ENCODE measurements at places on chromosomes 3 and 15.

DNA sequence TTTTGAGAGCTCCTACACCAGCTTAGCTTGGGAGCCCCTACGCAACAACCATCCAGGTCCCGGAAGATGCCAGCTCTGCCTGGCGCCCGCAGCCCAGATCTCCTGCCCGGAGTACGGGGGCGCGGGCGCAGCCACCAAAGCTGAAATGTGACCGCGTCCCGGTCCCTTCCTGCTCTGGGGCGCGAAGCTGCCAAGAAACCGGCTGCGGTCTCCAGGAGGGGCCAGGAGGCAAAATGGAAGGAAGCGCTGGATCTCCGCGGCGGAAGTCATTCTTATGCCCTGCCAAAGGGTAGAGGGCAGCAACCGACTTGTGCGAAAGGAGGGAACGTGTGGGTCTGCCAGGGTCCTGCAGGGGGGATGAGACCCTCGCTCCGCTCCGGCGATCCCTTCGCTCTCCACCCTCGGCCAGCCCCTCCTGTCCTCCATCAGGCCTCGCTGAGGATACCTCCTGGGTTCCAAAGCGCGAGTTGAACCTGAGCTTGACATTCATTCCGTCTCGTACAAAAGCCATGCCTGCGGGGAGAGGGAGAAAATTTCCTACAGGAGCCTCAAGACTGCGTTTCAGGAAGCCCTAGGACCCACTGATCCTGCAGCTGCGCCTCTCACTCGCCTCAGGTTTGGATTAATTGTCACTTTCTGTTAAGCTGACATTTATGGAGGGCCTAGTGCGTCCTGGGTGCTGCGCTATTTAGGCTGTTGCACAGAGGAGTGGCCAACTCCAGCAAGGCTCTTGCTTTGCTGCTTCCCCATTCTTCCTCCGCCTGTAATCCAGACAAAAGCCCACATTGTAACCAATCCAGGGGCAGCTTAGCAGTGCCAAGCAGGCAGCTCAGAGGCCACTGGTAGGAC is 98.3 kb upstream of the VGLL3 start:
- peak; percentile 49 for DNase-seq

GRCh38 chr15:64525828-64526530 is 65.6 kb downstream of the ZNF609 start:
- no peak for DNase-seq

DNA sequence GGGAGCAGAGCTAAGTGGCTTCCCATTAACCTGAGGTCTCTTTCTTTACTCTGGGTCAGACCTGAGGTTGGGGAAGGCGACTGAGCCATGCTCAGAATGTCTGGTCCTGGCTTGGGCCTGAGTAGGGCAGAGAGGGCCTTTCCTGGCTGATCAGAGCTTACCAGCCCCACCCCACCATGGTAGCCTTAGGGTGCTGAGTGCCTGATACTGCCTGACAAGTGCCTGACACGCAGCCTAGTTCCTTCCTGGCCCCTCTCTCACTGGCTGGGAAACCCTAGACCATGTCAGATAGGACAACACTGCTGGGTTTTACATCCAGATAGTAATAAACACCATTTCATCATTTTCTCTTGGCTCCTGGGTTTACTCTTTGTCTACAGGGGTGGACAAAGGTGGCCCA is 25.8 kb upstream of the DOCK3 start:
- no peak for DNase-seq

DNA sequence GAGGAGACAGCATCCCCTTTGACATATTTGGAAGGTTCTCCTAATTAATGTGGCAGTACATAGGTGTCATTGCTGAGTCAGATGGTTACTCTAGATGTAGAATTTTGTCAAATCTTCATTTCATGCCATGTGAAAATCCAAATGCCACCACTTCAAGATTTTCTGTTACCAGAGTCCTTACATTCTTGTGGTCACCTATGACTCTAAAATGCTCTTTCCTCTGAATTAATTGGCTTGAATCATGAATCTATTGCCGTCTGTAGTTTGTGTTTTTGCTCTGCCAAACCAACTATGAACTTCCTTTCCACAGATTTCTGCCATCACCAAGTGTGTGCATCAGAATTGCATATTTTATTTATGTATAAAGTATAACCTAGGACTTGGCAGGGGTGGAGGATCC is 269.4 kb upstream of the ZPLD1 start:
- DNase-seq: no peak

DNA sequence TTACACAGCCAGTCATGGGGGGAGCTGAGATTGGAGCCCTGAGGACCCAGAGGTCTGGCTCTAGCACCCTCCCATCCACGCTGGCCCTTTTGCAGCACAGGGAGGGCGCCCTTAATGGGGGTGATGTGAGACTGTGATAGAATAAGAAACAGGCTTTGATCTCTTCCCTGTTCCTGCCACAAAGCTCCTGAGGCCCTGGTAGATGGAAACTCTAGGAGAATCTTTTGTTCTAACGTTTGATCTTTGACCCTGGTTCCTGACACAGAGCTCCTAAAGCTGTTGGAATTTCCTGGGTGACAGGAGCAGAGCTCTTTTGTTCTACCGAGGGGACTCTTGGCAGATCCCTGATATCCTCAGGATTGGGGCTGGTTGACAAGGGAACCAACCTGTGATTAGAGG is 1.2 kb upstream of the UROC1 start:
- no peak for DNase-seq

GRCh38 chr3:12471241-12471640 is 13.0 kb upstream of the TSEN2 start:
- DNase-seq: peak; percentile 76

DNA sequence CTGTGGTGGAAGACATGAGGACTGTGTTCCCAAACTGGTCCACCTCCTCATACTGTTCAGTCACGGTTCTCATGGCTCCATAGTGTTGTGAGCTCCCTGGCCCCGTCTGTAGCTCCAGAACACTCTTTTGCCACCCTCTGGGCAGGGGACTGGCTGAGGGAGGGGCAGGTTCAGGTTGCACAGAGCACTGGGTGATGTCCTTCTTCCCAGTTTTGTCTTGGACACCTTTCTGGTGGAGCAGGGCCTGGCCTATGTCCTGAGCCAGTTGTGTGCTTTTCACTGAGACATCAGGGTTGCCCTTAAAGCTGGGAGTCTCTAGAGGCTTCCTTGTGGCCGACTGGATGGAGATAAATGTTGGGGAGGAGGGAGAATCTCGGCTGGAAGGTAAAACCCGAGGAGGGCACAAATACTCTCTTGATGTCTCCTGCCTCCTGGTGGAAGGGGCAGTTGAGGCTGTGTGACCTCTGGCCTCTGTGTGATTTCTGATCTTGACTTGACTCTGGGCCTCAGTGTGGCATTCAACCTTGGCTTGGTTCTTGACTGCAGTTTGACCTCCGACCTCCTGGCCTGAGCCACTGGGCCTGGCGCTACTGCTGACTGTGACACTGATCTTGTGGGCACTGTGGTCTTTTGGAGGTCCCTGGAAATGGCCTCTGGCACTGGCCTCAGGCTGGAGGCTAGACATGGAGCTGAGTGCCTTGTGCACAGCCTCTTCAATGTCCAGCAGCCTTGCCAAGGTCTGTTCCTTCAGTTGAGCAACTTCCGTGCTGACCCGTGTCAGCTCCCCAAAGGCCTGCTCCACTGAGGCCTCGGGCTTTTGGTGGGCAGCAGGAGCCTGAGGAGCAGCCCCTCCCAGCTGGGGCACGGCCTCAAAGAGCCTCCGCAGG is 8.1 kb downstream of the XIRP1 start:
- no peak for DNase-seq

DNA sequence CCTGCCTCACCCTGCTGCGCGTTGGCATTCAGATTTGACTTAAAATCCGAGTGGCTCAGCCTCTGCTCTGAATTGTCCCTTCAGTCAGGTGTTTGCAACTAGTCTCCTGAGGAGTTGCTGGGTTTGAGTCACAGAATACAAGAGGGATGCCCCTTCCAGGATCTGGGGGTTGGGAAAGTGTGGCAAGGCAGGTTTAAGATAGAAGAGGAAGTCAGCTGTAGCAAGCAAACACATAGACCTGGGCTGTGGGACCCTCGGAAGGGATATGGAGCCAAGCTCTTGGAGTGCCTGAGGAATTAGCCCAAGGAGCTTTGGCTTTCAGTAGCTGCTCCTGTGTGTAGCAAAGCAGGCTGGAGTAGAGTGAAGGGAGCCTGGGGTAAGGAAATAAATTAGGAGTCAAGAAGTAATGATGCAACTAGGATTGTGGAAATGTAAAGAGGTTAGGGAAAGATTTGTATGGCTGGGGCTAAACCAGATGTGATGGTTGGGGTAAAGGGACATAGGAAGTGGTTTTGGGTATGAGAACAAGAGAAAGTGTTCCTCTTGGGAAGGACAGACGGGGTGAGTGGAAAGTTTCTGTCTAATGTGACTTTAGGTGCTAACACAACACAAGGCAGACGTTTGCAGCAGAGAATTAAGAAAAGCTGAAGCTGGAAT is 41.2 kb downstream of the RAB7A start:
- no peak for DNase-seq

DNA sequence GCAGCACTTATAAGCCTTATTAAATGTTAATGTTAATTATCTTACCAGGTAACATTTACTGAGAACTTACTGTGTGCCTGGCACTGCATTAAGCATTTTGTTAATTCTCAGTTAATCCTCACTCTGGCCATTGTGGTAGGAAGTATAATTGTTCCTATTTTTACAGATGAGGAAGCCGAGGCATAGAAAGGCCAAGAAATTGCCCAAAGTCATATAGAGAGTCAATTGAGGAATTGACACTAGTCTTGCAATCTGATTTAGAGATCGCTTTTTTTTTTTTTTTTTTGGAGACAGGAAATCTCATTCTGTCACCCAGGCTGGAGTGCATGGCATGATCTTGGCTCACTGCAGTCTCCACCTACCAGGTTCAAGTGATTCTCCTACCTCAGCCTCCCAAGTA is 132.6 kb upstream of the PROK2 start:
- no peak for DNase-seq

DNA sequence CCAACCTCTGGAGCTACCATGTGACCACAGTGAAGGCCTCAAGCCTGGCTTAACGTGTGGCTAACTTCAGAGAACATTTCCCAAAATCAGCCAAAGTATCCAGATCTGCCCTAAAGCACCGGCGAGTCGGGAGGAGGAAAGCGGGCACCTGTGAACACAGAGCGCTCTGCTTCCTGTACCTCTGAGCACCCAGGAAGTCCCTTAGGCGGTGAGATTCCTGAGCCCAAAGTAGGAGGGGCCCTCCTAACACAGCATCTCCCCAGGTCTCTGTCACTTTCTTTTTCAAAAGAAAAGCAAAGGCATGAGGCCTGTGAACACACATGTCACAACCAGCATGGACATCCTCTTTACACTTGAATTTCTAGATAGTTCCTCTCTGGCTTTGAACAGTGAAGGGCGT is 944 bp upstream of the EIF4E3 start:
- no peak for DNase-seq

DNA sequence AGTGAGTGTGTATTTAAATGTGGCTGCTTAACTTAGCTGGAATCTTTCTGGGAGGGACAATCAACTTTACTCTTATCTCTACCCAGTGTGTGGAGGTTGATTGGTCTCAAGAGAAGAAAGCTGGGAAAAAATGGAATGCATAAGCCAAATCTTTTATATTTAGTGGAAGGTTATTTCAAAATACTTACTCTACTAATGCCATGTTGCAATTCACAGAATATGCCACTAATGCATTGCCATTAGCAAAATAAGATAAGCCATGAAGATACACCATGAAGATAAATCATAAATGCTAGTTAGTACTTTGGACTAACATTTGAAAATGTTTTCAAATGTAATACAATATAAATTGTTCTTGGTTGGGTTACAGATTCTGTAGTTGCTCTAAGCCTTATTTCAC is 155.1 kb upstream of the LRRFIP2 start:
- DNase-seq: no peak

DNA sequence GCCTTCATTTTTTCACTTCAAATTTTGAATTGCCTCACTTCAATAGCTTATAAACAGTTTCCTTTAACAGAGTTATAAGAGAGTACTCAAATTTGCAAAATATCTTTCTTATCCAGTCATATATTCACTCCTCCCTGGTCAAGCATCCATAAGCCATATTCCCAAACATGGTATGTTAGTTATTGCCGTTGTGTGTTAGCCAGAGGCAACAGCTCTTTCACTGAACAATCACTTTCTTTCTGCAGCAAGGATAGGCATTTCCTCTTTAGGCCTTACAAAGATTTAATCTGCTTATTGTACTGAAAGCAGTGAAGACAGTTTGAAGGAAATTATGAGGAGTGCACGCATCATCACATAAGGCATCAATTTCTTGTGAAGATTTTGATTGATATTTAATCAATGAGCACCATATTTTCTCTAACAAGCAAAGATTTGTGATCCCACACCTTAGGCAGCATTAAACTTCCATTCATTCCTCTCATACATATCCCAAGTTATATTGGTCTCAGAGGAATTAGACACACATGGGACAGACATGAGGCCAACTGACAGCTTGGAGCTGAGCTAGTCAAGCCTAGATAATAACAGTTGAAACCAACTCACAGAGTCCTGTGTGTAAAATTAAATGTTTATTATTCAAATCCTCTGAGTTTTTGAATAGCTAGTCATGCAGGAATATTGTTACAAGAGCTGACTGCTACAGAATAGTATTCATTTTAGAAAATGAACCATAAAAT is 80.0 kb upstream of the EPHA6 start:
- no peak for DNase-seq

GRCh38 chr3:16121391-16121790 is 53.1 kb upstream of the GALNT15 start:
- DNase-seq: no peak

- DNase-seq: no peak
Measured at GRCh38 chr3:64064804-64065203, 41.5 kb upstream of the PSMD6 start.

- DNase-seq: peak; percentile 75
Measured at GRCh38 chr3:39499651-39500273, 32.3 kb downstream of the MOBP start.

GRCh38 chr3:177430653-177431052 is 233.4 kb upstream of the TBL1XR1 start:
- no peak for DNase-seq

DNA sequence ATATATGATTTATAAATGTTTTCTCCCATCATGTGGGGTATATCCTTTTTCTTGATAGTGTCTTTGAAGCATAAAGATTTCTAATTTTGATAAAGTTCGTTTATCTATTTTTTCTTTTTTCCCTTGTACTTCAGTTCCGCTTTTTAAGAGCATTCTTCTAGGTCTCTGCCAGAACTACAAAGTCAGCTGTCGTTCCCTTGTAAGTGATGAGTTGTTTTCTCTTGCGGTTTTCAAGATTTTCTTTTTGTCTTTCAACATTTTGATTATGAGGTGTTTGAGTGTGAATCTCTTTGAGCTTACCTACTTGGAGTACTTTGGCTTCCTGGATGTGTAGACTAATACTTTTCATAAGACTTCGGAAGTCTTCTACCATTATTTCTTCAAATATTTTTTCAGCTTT is 9.3 kb upstream of the PRICKLE2 start:
- no peak for DNase-seq

DNA sequence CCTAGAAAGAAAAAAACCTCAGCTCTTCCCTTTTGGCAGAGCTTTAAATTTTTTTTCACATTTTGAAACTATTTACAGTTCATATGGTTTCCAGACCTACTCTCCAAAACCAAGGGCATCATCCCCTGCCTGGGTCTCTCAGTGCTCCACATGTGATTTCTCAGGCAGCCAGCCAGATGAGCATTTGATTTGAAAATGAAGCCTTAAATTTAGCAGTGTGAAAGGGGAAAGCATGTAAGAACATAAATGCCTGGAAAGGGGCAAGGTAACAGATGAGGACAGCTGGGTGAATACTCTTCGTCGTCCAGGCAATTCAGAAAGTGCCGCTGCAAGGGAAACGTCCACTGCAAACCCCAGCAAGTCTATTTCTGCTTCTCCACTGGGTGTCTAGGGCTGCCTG is 94.8 kb downstream of the ATP8B4 start:
- no peak for DNase-seq

All from epithelial cell of esophagus (primary cell).